ENCODE measurements at places on chromosomes 4 and X.

GRCh38 chrX:38311743-38312142 is 15.6 kb downstream of the RPGR start:
- DNase-seq = no peak

- DNase-seq = no peak
Observed at GRCh38 chr4:6580353-6580752, 5.4 kb downstream of the MAN2B2 start.

DNA sequence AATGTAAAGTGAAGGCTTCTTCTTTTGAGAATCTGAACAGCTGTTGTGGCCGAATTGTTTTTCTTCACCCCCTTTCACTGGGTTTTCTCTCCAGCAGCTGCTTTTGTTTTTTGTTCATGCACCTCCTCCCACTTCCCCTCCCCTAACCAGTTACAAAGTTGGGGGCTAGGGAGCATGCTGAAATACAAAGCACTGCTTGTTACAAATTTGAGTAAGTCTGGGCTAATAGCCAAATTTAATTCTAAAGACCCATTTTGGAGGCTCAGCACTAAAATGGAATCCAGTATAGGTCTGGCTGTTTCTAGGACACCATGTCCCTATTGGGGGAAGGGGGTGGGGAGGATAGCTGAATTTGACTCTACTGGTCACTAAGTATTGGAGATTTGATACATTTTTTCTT is 89.2 kb upstream of the GPM6B start:
- no peak for DNase-seq

- no peak for DNase-seq
Observed at GRCh38 chr4:148653681-148654080, 211.5 kb upstream of the NR3C2 start.

- DNase-seq = peak; percentile 15
Observed at GRCh38 chr4:102493794-102494193, 7.4 kb upstream of the NFKB1 start.

DNA sequence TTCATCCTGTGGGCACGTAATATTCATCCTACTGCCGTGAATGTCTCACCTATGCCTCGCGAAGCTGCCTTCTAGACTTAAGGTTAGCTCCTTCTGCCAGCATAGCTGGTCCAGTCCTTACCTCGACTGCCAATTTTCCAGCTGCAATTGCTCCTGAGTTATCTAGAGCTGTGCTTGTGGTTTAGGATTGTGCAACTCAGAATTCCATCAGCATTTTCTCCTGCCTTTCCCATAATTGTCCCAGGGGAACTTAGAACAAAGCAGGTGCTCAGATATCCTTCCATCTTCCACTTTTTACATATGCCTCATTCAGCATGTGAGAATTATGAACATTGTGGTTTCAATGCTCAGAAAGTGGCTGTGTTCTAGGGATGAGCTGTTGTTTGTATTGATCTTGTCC is 131.4 kb upstream of the ADGRL3 start:
- no peak for DNase-seq

GRCh38 chrX:101595739-101596419 is 21.9 kb downstream of the ARMCX6 start:
- DNase-seq = peak; percentile 77

GRCh38 chr4:132865458-132865857 is 283.6 kb upstream of the PCDH10 start:
- DNase-seq = no peak

DNA sequence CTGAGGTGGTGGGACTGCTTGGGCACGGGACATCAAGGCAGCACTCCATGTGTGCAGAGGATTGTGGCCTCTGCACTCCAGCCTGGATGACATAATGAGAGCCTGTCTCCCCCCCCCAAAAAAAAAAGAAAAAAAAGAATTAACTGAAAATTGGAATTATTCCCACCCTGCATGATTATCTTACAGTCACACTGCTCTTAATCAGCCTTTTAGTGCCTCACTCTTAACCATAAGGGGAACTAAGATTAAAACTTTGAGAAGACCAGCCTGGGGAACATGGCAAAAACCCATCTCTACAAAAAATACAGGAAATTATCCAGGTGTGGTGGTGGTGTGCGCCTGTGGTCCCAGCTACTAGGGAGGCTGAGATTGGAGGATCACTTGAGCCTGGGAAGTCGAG is 94.6 kb downstream of the UBE2K start:
- peak; percentile 76 for DNase-seq

DNA sequence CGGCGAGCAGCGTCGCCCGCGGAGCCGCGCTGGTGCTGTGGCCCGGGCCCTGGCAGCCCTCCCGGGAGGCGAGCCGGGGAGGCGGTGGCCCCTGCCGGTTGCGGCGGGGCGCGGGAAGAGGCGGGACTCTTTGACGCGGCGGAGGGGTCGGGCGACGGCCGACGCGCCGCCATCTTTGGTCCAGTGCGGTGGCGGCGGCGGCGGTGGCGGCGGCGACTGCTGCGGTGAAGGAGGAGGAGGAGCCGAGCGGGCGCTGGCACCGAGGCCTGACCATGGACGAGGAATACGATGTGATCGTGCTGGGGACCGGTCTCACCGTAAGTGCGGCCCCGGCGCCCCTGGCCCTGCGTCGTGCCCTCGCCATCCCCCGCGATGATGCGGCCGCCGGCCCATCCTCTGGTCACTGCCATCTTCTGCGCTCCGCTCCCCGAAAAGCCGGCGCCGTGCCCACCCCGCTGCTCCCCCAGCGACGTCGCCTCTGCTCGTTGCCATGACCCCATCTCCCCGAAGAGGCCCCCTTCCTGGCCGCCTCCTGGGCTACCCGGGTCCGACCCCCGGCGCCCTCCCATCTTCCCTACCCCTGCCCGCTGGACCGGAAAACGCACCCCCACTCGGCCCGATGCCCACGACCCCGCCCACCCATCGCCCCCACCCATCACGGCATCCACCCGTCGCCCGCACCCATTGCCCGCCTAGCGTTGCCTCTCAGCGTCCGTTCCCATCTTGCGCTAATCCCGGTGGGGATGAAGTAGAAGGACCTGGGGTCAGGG is at the start of gene GDI1:
Gene GDI1, plus strand, starts transcription at position 172 of the 770 bp plus-strand sequence. Its CDS starts 101 bp downstream, at position 273.
- DNase-seq = peak; percentile 77

DNA sequence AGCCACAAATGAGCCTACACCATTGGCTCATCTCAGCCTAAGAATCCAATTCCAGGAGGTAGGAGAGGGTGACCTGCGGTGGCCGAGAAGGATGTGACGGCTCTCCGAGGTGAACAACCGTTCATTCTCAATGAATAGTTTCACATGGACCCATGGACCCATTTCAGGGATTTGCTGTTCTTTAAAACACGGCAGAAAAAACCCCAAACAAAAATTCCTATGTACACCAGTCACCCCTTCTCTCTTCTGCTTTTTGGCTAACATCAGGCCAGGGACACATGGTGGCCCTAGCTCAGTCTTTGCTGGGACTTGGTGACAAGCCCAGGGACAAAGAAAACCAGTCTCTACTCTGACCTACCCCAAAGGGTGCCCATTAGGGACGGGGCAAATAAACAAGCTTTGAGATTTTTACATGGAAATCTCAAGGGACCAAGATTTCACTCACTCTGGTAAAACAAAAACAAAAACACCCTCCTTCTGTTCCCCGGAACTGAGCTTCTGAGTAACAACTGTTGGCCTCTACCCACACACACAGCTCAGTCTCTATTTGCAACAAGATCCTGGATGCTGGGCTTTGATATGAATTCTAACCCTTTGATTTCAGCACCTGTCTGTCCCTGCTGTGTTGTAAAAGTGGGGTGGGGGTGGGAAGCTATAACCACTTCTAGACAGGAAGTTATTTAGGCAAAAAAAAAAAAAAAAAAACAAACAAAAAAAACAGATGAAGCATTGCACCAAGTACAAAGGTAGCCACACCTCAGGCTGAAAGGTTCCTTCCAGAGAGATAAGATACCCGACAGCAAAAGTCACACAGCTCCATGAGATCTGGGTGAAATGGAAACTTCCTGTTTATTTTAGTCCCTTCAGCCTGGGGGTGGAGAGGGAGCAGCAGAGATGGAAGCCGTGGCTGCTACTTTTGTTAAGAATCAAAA is 49.0 kb downstream of the DDX3X start:
- no peak for DNase-seq

- DNase-seq = no peak
Observed at GRCh38 chrX:107684956-107685385, 56.7 kb downstream of the PRPS1 start.

- DNase-seq = no peak
Observed at GRCh38 chrX:5617666-5618065, 611.0 kb downstream of the NLGN4X start.

DNA sequence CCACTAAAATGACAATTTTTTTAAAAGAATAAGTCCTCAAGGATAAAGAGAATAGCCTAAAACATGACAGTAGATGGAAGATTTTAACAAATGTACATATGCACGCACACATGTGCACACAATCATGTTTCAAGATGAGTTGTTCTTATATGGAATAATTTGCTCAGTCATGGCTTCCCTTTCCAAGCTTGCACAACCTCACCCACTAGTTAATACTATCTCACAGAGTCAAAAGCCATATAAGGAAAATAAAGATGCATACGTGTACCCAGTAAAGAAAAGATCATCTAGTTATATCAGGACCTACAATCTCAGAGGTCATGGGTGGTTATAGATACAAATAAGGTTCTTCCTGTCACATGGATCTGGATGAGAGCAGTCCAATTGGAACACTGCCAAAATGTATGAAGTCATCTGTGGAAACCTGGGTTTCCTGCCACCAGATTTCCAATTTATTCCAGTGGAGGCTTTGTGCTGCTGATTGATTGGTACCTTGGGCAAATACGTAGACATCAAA is 56.1 kb downstream of the FAM13A start:
- DNase-seq = peak; percentile 86

GRCh38 chr4:139188648-139189416 is 11.8 kb upstream of the ELF2 start:
- DNase-seq = peak; percentile 83

DNA sequence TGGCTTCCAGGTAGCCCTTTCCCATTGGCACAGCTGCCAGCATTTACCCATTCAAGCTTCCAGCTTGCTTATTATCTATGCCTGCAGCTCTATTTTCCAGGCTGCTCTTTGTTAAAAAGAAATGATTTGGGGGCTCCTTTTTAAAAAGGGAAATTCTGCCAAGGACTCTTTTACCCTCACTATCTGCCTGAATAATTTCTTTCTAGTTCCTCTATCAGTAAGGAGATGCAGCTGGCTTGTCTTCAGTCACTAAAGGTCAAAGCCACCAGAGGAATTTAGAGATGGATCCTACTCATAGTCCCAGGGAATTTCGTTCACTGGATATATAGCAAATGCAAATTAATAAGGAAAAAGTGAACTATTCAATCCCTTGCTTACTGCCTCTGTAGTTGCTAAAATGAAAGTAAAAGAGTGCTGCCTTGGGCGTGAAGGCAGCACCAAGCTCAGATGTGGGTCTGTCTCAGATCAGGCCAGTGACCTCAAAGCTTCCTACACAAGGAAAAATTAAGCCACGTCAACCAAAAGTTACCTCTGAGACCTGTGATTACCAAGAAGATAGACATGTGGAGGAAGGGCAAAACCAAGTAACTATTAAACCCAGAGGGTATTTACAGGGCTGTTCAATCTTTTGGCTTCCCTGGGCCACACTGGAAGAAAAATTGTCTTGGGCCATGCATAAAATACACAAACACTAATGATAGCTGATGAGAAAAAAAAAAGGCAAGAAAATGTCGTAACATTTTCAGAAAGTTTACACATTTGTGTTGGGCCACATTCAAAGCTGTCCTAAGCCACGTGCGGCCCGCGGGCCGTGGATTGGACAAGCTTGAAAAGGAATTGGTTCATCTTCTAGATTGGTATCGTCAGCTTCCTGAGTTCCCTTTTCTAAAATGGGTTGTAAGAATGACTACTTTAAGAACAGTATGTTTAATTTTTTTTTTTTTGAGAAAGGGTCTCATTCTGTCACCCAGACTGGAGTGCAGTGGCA is 5.3 kb downstream of the ARSF start:
- DNase-seq = no peak

GRCh38 chrX:40172401-40173142 is 74.8 kb upstream of the BCOR start:
- peak; percentile 77 for DNase-seq

- no peak for DNase-seq
Observed at GRCh38 chrX:71809886-71810285, 46.7 kb downstream of the CXorf49B start.

- no peak for DNase-seq
Observed at GRCh38 chrX:155031657-155032056, 5.0 kb downstream of the FUNDC2 start.

DNA sequence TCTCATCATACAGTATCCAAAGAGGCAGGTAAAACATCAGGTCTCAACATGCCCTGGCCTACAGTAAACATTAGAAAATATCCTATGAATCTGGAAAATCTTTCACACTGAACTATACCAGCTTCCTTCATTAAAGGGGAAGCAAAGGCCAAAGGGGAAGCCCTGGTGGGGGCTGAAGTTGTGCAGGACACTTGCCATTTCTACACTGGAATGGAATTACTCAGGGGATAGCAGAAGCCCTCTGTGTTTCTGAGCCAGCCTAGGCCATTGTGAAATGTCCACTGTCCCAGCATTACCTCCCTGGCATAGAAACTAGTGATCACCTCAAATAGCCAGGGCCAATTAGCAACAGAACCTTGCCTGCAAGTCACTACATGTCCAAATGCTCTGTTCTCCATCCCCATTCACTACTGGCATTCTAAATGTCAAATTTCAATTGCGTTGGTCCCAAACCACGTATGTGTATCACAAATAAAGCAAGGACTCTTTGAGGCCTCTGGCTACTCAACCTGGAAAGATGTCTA is 429.9 kb downstream of the AFF2 start:
- DNase-seq = no peak

DNA sequence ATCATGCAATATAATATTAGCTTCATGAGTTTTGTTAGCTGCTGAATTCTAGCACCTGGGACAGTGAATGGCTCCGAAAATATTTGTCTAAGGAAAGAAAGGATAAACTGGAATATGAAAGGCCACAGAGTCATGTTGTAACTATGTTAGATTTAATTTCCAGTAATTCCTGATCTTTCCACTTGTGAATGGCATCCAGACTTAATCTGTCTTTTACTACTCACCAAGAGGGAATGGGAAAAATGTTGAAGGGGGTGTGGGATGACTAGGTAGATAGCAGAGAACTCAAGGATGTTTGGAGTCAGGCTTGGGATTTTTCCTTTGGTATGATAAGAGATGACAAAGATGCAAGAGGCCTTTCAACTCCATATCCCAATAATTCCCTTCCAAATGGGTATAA is 9.4 kb downstream of the ADH6 start:
- DNase-seq = no peak

- no peak for DNase-seq
Observed at GRCh38 chrX:16208601-16209000, 41.3 kb downstream of the MAGEB17 start.

Data from erythroblast (primary cell).